Stimulated activated CD8-positive, alpha-beta memory T cell treated with anti-CD3 and anti-CD28 coated beads, Interleukin-4, amount 100 ng/mL, for 1 hour (primary cell): ENCODE measurements at places on chromosomes 11 and 22.

DNA sequence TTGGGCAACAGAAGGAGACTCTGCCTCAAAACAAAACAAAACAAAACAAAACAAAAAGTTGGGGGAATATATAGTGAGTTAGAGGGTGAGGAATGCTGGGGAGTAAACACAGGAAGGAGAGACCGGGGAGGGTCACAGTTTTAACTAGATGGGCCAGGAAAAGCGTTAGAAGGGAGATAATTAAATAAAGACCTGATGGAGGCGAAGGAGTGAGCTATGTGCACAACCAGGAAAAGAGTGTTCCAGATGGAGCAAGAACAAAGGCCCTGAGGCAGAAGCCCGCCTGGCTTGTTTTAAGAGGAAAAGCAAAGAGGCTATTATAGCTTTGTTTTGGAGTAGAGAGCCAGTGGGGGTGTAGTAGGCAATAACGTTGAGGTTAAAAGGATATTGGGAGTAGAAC lies 4.8 kb upstream of the PLA2G6 start:
- no peak for DNase-seq

GRCh38 chr11:45959851-45960250 lies 37.4 kb downstream of the LARGE2 start:
- DNase-seq = no peak

DNA sequence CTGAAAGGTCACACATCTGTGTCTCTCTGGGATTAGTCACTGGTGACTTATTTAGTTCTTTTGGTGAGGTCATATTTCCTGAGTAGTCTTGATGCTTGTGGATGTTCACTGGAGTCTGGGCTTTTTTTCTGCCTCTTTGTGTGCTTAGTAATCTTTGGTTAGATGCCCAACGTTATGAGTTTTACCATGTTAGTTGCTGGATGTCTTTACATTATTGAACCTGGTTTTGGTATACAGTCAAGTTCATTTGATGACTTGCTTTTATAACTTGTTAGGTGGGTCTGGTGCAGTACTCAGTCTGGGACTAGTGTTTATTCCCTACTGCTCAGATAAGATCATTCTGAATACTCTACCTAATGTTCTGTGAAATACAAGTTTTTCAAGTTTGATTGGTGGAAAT lies 26.2 kb upstream of the SLC37A2 start:
- DNase-seq = no peak

DNA sequence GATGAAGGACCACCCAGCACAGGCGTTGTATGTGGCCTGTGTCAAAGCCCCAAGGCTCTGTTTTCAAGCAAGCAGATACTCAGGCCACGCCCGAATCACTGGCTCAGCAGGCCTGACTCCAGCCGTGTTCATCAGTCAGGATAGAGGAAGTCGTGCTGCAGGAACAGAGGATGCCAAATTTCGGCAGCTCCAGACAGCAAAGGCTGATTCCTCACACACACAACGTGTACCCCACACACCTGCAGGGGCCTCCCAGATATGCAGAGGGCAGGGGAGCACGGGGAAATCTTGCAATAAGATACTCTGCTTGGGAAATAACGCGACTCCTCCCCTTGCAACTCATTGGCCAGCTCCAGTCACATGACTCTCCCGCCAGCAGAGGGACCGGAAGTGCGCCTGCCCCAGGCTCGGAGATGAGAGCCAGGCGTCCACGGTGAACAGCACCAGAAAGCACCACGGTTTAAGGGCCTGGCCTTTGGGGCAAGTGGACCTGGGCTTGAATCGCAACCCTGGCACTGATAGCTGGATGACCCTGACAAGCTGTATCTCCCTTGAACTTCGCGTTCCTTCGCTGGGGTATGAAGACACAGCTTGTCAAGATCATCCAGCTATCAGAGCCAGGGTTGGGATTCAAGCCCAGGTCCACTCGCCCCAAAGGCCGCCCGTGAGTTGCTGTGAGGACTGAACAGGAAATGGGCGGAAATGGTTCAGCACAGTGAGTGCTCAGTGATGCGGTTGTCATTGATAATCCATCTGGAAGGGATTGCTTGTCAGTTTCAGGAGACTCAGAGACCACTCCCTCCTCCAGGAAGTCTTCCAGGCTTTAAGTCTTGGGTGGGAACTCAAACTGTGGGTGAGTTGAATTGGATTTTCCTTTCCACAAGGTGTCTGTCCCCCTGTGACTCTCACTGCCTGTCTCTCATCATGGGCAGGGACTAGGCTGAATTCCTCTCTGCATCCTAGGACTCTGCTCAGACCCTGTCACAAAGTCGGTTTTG lies 88.5 kb downstream of the MYEOV start:
- DNase-seq = no peak

DNA sequence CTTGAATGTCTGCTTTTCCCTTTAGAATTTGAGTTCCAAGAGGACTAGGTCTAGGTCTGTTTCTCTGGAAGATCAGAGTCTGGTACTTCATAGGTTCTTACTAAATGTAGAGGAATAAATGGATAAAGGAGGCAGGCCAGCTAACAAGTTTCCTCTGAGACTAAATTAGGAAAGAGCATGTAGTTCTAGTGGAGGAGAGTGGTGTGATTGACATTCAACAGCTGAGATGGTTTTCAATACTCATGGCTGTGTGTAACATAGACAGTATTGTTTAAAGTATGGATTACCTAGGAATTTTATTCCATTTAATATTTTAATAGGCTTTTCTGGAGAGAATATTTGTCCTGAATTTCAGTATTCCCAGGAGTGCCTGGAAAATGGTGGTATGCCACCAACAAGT lies 364.7 kb downstream of the METTL15 start:
- no peak for DNase-seq

- no peak for DNase-seq
Observed at GRCh38 chr11:7514099-7514591, 346 bp downstream of the PPFIBP2 start.

GRCh38 chr11:74896311-74896710 lies 52.6 kb downstream of the XRRA1 start:
- no peak for DNase-seq
